A549 treated with AZD2906 at 1 μM for 4 hours (cell line): ENCODE measurements at places on chromosomes 13 and 19. TPM values are rescaled to one million over a fixed set of nuclear protein-coding genes. Genes with fewer than 3 reads are reported as not detected.

Gene SELENOV
- not detected in 5 replicates for total RNA-seq

Gene CPT1C
- total RNA-seq, result 9.8 to 15.7 TPM (median 12.9 TPM) in 5 replicates

Gene ATXN8OS
- total RNA-seq, result not detected in 5 replicates

Gene PINLYP
- 0.10 to 0.15 TPM (median 0.11 TPM) in 3 of 5 replicates, not detected in the others for total RNA-seq

Gene MCEMP1
- not detected in 5 replicates for total RNA-seq

Gene ZNF112
- 1.6 to 2.3 TPM (median 1.8 TPM) in 5 replicates for total RNA-seq

Gene ZNF492
- not detected in 5 replicates for total RNA-seq

Gene PEAK3
- 0.17 to 0.39 TPM (median 0.28 TPM) in 5 replicates for total RNA-seq

Gene ZNF628
- total RNA-seq, result 5.1 to 10.1 TPM (median 7.8 TPM) in 5 replicates

Gene SERPINE3
- total RNA-seq, result 0.03 TPM in 1 of 5 replicates, not detected in the others

Gene GCDH
- total RNA-seq, result 8.3 to 10.7 TPM (median 8.8 TPM) in 5 replicates

Gene DOCK9
- 21.8 to 30.3 TPM (median 25.0 TPM) in 5 replicates for total RNA-seq

Gene ZNF443
- total RNA-seq, result 0.86 to 1.2 TPM (median 0.89 TPM) in 5 replicates

Gene PRODH2
- 0.14 to 0.56 TPM (median 0.23 TPM) in 5 replicates for total RNA-seq

Gene ZNF20
- 0.13 to 0.29 TPM (median 0.22 TPM) in 4 of 5 replicates, not detected in the other for total RNA-seq

Gene FGF22
- total RNA-seq, result 0.46 to 0.82 TPM (median 0.66 TPM) in 5 replicates

Gene ZNF835
- total RNA-seq, result not detected in 5 replicates

Gene HIPK4
- total RNA-seq, result 0.28 to 0.43 TPM (median 0.33 TPM) in 5 replicates

Gene ZNF90
- not detected in 5 replicates for total RNA-seq

Gene ICAM5
- total RNA-seq, result 0.58 to 1.0 TPM (median 0.84 TPM) in 5 replicates

Gene ERICH6B
- not detected in 5 replicates for total RNA-seq

Gene IZUMO2
- not detected in 5 replicates for total RNA-seq

Gene APOC1
- total RNA-seq, result 110 to 119 TPM (median 111 TPM) in 5 replicates

Gene ZNF528
- 0.24 to 0.27 TPM in 2 of 5 replicates, not detected in the others for total RNA-seq

Gene C19orf38
- total RNA-seq, result 0.10 to 0.13 TPM in 2 of 5 replicates, not detected in the others

Gene SF3A2
- total RNA-seq, result 70.5 to 76.5 TPM (median 73.0 TPM) in 5 replicates

Gene SLC27A1
- total RNA-seq, result 2.2 to 3.0 TPM (median 2.4 TPM) in 5 replicates

Gene GARIN5A
- total RNA-seq, result 1.4 to 2.3 TPM (median 2.0 TPM) in 5 replicates

Gene EDNRB
- total RNA-seq, result not detected in 5 replicates
